Calu3 (cell line): ENCODE measurements at places on chromosomes 7 and 10.
A peak's percentile ranks its signal among the peaks of the same experiment; 100 is the strongest.

DNA sequence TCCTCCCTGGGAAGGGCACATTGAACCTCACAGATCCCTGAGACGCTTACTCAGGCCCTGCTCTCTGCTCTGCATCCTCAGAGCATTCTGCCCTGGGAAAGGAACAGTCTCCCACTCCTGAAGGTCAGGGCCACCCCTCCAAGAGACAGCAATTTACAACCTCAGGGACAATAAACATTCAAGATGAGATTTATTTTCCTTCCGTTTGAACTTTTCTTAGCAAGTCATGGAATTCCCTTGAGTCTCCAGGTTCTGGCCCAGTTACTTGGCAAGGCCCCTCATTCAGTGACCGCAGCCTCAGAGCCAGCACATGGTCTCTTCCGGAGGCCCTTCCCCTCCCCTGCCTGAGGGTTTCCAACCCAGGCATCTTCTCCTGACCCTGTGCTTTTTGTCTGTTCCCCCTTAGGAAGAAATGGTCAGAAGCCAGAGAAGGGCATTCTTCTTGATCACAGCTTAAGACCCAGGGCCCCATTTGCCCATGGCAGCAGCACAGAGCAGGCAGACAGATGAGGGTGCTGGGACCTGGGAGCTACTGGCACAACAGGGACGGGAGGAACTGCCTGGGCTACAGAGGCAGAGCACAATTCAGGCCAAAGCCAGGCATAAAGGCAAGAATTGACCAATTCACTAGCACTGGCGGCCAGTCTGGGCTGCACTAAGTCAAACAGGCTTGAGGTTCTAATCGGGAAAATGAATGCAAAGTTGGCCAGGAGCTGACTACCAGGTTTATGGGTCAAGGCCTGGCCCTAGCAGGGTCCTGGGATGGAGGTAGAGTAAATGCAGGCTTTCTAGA is 56.7 kb downstream of the VSTM4 start:
- DNase-seq, result no peak

- DNase-seq, result no peak
Observed at GRCh38 chr10:21515361-21516241, 9.9 kb downstream of the SKIDA1 start.

DNA sequence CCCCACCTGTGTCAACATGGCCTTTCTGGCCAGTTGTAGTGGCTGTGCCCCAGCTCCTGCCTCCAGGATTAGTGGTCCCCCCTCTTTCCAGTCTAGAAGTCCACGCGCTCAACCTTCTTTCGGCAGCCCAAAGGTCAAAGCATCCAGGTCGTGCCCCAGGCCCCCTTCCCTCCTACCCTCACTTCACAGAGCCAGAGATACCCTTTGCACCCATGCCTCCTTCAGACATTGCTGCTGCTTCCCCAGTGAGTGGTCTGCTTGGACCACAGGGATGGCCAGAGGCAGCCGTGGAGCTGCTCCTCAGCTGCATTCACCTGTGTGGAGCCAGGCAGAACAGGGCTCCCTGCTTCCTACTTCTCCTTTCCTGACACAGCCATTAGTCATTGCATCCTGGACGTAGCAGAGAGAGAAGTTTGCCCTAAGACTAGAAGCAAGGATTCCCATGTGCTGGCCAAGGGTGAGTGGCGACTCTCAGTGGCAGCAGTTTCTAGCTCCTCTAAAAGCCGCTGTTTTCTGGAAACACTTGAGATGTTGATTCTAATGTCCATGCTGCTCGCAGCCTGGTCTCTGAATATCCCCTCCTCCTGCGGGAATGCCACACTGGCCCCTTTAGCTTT is 243.1 kb upstream of the SHH start:
- DNase-seq, result no peak

DNA sequence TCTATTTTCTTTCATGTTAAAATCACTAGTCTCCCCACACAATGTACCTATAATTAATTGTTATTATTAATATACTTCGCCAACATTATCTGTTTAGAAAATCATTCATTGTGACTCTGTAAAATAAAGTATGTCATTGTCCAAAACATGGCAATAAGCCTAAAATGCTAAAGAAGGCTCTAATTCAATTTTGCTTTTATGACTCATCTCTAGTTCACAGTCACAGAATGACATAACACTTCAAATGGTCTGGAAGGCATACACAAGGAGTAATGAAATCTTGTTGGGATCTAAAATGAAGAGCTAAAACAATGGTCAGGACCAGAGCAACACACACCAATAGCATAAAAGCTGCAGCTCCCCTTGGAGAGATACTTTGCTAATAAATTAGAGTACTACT is 505.8 kb downstream of the GPAM start:
- DNase-seq, result no peak

GRCh38 chr10:125348536-125348935 is 188.2 kb upstream of the CTBP2 start:
- no peak for DNase-seq

- DNase-seq, result no peak
Observed at GRCh38 chr7:122100021-122100420, 44.0 kb downstream of the AASS start.

GRCh38 chr7:91240376-91240941 is 23.8 kb upstream of the FZD1 start:
- no peak for DNase-seq

- DNase-seq, result no peak
Observed at GRCh38 chr10:123513870-123514269, 152.3 kb upstream of the GPR26 start.

DNA sequence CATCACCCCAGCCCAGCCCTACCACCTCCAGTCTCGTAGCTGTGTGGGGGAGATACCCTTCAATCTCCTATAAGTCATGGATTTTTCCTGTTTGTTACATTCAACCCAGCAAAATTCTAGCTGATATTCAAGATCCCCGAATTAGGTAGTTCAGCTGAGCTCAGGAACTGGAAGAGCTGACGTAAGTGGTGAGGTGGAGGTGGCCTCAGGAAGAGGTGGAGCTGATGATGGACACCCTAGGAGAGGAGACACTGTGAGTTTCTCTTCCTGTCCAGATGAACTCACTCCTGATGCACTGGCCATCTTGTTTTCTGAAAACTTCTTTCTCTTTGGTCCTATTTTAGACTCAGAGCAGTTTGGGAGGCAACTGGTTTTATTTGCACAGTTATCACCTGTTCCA is 90.5 kb upstream of the PITRM1 start:
- DNase-seq, result no peak

DNA sequence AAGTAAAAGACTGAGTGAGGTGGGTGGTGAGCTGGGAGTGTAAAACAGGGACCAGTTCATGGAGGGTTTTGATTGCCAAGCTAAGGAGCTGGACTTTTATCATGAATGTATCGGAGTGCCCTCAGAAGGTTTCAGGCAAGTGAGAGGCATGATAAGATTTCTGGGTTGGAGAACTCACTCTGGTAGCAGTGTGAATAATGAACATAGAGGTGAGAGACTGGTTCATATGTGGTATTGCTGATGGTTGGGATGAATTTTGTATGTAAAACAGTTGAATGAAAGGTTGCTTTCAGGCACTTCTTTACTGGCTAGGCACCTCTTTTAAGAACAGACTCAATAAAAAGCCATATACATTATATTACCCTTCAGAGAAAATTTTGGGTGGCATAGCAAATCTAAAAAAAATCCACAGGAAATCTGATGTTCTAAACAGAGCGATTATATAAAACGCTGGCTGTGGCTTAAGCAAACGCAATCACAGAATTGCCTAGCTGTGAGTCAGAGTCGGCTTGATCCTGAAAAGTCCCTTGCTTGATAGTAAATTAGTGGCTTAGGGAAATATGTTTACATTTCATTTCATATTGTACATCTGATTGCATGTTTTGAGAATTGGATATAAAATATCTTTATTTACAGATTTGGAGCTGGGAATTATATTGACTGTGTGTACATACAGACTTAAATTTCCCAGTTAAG is 92.9 kb upstream of the HDAC9 start:
- DNase-seq, result peak; percentile 24
